ENCODE measurements at places on chromosomes 4 and X.

DNA sequence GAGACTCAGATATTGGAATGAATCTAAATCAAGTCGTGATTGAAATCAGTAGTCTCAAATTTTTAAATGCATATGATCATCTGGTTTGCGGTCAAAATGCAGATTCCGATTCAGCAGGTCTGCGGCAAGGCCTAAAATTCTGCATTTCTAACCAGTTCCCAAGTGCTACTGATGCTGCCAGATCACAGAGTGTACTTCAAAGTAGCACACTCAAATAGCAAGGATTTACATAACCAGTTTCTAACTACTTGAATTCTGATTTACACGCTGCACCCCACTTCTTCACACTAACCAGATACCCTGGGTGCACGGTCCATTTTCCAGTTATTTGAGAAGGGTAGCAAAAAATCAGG, 752 bp downstream of the MBTPS2 start:
- DNase-seq, result no peak

- no peak for DNase-seq
Observed at GRCh38 chrX:115652221-115652620, 91.2 kb downstream of the PLS3 start.

DNA sequence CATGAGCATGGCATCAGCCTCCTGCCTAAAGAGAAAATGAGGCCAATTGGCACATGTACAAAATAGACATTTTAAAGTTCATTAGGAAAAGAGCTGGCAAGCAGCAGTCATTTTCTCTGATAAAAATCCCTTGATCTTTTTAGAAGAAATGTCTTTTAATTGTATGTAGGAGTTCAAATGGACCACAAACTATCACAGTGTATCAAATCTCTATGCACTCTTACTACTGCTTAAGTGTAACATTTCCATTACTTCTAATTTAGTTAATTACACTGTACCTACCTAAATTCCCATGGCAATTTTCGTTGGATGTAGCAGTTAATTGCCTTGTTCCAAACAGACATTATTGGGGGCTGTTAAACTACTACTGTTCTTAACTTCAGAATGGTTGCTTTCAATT, 233.7 kb upstream of the TECRL start:
- no peak for DNase-seq

GRCh38 chrX:25295466-25295865, 279.7 kb upstream of the ARX start:
- no peak for DNase-seq

- DNase-seq, result no peak
Observed at GRCh38 chr4:35963974-35964515, 280.3 kb downstream of the ARAP2 start.

GRCh38 chr4:73621357-73621756, 1.1 kb upstream of the RASSF6 start:
- no peak for DNase-seq

All from stimulated activated CD8-positive, alpha-beta memory T cell treated with anti-CD3 and anti-CD28 coated beads, Interleukin-15, amount 100 ng/mL, for 48 hours (primary cell).